ENCODE measurements at places on chromosomes 1 and 21.
A peak's percentile ranks its signal among the peaks of the same experiment; 100 is the strongest.

DNA sequence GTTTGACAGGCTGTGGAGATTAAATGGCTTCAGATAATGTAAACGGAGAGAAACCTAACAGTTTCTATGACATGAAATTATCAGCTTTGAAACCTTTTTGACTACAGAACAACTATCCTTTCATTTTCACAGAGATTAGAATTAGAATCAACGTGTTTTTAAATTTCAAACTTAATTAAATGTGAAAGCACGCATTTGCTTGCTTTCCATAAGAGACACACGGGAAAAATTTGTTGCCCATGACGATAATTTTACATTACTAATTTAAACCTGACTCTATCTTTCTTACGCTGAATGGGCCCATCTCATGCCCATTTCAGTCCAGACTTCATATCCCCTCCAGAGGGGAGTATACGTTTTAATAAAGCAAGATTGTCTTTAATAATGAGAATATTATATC is 91.7 kb upstream of the HP1BP3 start:
- no peak for DNase-seq

GRCh38 chr1:60746278-60746791 is 336.0 kb upstream of the NFIA start:
- no peak for DNase-seq

GRCh38 chr21:25462517-25462971 is 144.7 kb downstream of the MRPL39 start:
- no peak for DNase-seq

GRCh38 chr1:243354511-243355153 is 98.8 kb downstream of the SDCCAG8 start:
- DNase-seq = peak; percentile 14

GRCh38 chr1:11648732-11649158 is 5.5 kb downstream of the FBXO2 start:
- peak; percentile 36 for DNase-seq

- DNase-seq = no peak
Measured at GRCh38 chr1:113275083-113275482, 115.2 kb upstream of the MAGI3 start.

GRCh38 chr1:94595658-94596057 is 54.1 kb upstream of the F3 start:
- no peak for DNase-seq

GRCh38 chr1:156080863-156081179 is 1.4 kb downstream of the MEX3A start:
- DNase-seq = no peak

GRCh38 chr1:30123896-30124295 is 599.5 kb downstream of the MATN1 start:
- no peak for DNase-seq

GRCh38 chr1:86515597-86515996 is 31.3 kb upstream of the CLCA4 start:
- DNase-seq = no peak

DNA sequence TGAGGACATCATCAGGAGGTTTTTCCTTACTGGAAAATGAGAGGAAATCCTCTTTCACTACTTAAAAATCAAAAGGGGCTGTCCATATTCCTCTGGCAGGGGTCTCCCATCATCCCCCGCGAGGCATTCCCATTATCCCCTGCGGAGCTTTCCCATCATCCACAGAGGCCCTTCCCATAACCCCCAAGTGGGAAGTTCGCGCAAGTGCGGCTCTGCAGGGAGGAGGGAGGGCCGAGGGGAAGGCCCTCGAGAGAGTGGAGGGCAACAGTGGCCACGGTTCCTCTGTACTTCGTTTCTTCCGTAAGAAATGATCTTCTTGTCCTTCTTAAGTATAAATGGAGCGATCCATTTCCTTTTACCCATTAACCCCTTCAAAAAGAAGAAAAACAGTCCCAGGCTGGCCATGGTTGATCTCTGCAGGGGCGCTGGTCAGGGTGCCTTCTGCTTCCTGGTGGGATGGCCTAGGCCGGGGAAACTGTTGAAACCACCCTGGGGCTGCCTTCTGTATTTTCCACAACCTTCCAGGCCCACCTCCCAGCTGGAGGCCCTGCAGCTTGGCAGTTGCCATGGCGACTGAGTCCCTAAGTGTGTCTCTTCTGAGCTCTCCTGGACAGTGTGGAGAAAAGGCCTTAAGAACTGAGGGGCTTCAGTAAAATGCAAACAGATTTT is 3.6 kb upstream of the RSPH1 start:
- DNase-seq = no peak

- no peak for DNase-seq
Measured at GRCh38 chr1:11873395-11874257, 14.9 kb upstream of the NPPB start.

DNA sequence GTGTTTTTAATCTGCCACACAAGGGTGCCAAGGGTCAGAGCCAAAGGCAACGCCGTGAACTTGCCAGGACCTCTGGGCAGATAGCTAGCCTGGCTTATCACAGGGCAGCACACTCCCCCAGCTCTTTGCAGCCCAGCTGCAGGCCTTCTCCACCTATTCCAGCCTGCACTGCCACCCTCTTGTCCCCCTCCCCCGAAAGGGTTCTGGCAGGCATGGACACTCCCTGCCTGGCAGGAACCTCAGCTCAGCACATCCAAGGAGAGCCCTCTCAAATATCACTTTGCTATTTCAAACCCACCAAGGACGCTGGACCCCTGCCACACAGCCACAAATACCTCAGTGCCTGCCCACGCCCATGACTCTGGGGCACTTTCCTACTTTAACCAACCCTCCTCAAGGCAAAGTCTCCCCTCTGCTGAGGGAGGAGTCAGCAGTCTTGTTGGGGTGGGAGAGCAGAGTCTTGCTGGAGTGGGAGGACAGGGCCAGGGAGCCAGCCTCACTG is 9.1 kb downstream of the SSBP3 start:
- DNase-seq = no peak

- DNase-seq = no peak
Measured at GRCh38 chr1:93605812-93606512, 75.7 kb downstream of the BCAR3 start.

DNA sequence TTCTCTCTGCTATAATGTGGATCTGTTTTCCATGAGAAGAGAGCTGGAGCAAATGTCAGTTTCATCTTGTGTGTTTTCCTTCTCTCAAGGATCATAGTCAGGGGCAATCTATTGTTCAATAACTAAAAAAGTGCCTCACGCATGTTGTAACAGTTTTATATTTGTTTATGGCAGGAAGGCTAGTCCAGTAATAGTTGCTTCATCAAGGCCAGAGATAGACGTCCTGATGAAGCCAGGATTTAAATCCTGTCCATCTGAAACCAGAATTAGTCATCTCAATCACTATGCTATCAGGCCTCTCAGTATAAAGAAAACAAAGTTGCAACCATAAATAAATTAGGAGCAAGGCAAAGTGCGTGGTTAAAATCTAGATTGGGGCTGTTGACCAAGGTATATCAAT is 30.2 kb upstream of the DUSP10 start:
- no peak for DNase-seq

DNA sequence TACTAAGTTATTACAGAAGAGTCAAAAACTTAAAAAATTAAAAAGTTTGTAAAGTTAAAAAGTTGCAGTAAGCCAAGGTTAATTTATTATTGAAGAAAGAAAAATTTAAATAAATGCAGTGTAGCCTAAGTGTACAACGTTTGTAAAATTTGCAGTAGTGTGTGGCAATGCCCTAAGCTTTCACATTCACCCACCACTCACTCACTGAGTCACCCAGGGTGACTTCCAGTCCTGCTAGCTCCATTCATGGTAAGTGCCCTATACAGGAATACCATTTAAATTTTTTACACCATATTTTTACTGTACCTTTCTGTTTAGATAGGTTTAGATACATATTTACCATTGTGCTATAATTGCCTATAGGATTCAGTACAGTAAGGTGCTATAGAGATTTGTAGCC is 88.6 kb downstream of the CTH start:
- no peak for DNase-seq

DNA sequence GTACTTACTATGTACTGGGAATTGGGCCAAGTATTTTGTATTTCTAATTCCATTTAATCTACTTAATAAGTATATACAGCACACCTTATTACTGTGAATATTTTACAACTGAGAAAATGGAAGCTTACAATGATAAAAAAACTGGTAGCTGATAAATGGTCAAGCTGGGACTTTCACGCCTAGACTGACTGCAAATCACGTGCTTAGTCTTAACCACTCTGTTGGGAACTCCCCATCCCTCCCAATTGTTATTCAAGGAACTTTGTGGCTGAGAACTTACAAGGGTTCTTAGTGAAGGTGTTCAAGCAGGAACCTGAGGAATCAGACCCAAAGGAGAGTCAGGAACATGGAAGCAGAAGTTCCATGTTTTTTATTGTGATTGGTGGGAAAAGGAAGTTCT is 26.9 kb downstream of the CD84 start:
- no peak for DNase-seq

DNA sequence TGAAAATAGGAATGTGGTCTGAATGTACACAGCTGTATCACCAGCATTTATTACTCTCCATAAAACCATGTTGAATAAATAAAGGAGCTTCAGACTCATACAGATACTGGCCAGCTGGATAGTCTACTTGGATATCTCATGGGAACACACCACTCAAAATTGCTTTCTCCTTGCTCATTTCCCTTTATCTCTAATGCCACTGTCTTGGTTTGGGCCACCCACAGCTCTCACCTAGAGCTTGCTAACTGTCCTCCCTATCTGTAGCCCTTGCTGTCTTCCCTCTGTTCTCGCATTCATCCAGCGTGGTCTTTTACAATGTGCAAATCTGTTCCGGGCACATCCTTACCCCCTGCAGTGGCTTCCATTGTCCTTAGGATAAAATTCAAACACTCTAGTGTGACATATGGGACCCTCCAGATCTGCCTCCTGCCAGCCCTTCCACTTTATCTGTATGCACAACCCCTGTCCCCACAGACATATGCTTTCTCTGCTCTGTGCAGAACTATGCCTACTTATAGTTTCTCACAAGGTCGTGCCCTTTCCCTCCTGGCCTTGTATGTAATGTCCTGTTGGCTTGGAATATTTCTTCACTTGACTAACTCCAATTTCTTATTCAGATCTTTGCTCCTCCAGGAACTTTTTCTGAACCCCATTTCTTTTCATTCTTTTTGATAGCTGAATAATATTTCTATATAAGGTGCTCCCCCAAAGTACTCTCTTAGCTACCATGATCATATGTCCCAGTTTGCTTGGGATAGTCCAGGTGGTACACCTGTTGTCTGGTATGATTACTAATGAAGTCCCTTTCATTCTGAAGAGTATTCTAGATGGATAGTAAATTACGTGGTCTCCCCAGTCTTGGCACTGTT is 2.9 kb downstream of the FLVCR1 start:
- DNase-seq = no peak

- no peak for DNase-seq
Measured at GRCh38 chr21:14075346-14076142, 135.2 kb downstream of the LIPI start.

- no peak for DNase-seq
Measured at GRCh38 chr1:186831168-186831567, 2.4 kb downstream of the PLA2G4A start.

GRCh38 chr1:197467881-197468280 is 199.8 kb downstream of the CRB1 start:
- no peak for DNase-seq

- DNase-seq = no peak
Measured at GRCh38 chr1:57443004-57443403, 19.1 kb upstream of the DAB1 start.

DNA sequence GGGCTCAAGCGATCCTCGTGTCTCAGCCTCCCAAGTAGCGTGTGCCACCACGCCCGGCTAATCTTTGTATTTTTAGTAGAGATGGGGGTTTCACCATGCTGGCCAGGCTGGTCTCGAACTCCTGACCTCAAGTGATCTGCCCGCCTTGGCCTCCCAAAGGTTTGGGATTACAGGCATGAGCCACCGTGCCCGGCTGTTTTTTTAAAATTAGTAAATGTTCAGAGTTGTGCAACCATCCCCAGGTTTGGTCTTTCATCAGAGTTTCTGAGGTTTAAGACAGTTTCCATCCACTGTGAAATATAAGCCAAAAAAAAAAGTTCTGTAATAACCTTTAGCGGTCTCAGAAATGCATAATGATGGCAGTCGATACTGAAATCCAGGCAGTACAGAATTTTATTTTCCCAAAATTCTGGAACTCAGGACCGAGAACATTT is 550 bp upstream of the SYT11 start:
- DNase-seq = no peak

DNA sequence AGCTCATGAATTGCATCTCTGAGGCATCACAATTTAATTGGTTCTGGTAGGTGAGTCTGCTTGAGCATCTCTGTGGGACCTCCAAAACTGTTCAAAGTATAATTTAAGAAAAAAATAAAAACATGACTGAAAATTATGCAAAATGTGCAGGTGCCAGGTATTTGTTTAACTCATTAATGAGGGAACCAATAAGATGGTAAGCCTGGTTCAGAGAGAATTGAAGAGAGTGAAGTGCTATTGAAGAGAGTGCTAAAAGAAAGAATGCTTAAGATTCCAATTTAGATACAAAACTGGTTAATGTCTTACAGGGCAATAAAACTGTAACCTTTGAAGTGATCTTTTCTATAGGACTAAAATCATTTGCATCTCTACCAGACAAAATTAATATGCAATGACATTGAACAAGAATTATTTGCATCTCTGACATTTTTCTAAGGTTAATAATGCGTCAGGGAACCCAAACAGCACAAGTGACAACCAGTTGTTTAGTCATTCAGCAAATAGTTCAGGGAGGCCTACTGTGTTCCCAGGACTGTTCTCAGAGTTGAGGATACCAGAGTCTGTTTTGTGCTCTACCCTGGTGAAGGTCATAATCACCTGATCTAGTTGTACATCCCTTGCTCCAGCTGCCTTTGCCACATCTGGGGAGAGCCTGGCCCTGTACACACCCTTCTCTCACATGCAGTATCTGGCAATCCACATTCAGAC is 183.5 kb downstream of the PATJ start:
- no peak for DNase-seq

- DNase-seq = no peak
Measured at GRCh38 chr1:16338961-16339360, 13.3 kb downstream of the FBXO42 start.

- no peak for DNase-seq
Measured at GRCh38 chr1:219732814-219733491, 120.0 kb upstream of the ZC3H11B start.

DNA sequence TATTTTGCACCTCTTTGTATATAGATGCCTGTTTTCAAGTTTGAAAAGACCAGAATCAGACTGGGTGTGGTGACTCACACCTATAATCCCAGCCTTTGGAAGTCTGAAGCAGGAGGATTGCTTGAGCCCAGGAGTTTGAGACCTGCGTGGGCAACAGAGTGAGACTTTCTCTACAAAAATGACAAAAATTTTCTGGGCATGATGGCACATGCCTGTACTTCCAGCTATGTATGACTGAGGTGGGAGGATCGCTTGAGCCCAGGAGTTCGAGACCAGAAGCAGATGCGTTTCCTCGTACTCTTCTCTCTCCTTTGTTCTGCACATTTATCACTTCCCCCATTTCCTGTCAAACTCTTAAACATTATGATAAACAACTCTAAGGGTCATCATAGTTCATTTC is 310.0 kb upstream of the SNX7 start:
- no peak for DNase-seq

DNA sequence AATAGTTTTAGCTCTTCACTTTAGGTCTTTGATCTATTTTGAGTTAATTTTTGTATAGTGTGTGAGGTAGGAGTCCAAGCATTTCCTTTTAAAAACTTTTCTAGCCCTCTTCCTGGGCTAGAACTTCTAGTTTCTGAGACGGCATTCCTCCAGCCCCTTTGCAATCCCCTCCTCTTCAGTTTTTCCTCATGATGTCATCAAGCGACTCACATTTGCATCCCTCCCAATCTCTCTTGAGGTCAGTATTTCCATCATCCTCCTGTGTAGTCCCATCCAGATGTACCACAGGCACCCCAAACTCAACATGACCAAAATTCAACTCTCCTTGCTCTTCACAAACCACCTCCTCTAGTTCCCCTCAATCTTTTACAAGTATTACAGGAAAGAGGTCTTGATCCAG is 10.7 kb downstream of the HMGN2 start:
- no peak for DNase-seq

All from CD4-positive, alpha-beta T cell treated with Interleukin-17A for 1 hour (primary cell).